Fibroblast of villous mesenchyme (primary cell): ENCODE measurements at places on chromosomes 2 and 18.
A peak's percentile ranks its signal among the peaks of the same experiment; 100 is the strongest.

GRCh38 chr18:3514312-3515216, 64.6 kb downstream of the TGIF1 start:
- DNase-seq: no peak

DNA sequence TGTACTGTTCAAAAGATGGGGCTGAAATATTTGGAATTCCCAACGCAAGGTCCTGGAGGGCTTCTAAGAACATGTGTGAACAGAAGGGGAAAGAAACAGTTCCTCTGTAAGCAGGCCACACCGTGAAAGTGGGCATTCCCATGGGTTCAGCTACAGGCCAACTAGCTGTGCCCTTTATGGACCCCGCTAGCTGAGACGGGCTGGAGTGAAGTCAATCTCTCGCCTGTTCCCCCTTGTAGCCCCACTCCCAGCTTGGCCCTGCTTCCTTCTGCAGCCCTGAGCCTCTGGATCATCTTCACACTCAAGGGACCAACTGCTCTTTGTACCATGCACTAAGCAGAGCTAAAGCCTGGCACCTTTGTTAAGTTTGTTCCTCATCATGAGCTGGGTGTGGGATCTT, 55.4 kb downstream of the POLR1A start:
- DNase-seq: no peak

- peak; percentile 44 for DNase-seq
Measured at GRCh38 chr2:207282916-207283315, 117.2 kb upstream of the KLF7 start.

DNA sequence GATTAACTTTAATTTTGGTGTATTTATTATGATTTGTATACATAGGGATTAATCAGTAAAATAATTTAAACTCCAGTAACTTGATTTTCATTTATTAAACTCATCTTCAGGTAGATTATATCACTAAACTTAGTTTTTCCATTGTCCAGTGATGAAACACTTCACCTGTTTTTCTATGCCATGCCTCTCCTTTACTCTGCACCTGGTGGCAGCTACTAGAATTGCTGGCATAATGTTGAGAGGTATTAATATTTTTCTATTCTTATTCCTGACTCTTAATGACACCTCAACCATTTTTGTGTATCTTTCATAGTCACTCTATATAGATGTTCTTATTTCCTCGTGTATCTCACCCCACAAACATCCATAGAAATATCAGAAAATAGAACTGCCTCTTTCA, 940.3 kb upstream of the CRIM1 start:
- no peak for DNase-seq

- no peak for DNase-seq
Measured at GRCh38 chr2:122764014-122764413, 1008.6 kb downstream of the TSN start.

DNA sequence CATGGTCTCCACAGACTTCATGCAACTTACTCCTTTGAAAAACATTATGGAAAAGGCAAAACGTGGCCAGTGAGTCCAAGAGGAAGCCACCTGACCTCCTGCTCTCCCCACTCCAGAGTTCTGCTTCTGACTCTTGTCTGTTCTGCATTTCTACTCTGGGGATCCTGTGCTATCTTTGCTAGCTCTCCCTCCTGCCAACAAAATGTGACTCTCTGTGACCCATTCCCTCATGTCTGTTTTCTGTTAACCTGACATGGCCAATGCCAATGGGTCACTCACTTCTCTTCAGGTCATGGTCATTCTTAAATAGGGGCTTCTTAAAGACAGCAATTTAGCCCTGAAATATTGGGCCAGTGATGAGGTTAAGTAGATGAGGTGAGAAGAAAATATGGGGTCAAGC, 210.3 kb downstream of the CDH20 start:
- no peak for DNase-seq

- peak; percentile 37 for DNase-seq
Measured at GRCh38 chr2:149606251-149606811, 18.8 kb upstream of the MMADHC start.

DNA sequence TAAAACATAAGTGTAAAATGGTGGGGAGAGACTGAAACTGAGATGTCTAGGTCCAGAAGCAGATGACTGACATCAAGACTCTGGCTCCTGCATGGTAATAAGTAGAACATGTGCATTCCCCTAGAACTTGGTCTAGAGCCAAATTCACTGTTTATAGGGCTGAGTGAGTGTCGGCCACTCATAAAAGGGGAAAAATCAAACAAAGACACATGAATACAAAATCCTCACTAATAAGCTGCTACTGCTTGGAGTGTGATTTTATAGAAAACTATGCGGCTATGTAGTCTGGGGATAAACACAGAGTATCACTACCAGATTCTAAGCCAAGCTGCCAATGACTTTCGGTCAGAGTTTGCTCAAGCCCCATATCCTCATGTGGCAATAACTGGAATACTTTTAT, 1080.8 kb upstream of the DDX18 start:
- no peak for DNase-seq
